ENCODE measurements at places on chromosomes 16 and 17.
A peak's percentile ranks its signal among the peaks of the same experiment; 100 is the strongest.

DNA sequence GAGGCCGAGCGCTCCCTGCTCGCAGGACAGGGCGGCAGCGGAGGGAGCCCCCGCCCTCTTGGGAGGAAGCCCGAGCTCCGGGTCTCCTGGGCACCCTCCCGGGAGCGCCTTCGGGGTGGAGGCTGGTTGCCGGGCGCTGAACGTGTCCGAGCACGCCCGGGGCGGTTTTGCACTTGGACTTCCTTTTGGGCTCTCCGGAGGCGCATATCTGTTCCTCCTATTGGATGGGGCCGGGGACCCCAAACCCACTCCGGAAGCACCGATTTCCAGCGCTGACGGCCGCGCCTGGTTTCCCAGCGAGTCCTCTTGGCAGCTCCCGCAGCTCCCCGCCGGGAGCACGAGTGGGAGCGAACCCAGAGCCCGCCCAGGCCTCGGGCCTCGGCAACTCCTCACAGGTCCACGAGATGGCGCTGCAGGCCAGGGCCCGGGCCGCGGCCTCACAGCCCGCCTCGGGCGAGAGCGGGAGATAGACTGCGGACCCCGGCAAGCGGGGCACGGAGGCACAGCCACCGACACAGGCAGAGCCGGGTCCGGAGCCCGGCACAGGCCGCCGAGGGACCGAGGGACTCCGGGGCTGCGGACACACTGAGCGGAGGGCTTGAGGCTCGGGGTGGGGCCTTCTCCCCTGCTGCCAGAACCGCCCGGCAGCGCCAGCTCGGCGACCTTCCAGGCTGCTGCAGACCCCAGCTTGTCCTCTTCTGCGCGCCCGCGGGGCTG, 12.7 kb downstream of the TBX2 start:
- DNase-seq, result peak; percentile 87

DNA sequence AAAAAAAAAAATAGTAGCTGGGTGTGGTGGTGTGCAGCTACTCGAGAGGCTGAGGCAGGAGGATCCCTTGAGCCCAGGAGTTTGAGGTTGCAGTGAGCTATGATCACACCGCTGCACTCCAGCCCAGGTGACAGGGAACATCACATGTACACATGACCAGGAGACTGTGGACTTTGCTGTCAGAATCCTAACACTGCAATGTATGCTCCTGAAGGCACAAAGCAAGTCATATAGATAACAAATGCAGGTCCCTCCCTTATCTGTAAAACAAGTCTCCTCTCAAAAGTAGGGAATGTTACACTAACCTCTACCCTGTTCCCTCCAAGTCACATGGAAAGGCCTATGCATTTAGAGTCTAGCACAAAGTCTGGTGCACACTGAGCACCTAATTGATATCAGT, 48.5 kb downstream of the ARHGAP17 start:
- no peak for DNase-seq

- no peak for DNase-seq
Measured at GRCh38 chr17:76570877-76571471, 14.7 kb downstream of the ST6GALNAC2 start.

GRCh38 chr16:7124701-7125100, 207.9 kb upstream of the RBFOX1 start:
- no peak for DNase-seq

DNA sequence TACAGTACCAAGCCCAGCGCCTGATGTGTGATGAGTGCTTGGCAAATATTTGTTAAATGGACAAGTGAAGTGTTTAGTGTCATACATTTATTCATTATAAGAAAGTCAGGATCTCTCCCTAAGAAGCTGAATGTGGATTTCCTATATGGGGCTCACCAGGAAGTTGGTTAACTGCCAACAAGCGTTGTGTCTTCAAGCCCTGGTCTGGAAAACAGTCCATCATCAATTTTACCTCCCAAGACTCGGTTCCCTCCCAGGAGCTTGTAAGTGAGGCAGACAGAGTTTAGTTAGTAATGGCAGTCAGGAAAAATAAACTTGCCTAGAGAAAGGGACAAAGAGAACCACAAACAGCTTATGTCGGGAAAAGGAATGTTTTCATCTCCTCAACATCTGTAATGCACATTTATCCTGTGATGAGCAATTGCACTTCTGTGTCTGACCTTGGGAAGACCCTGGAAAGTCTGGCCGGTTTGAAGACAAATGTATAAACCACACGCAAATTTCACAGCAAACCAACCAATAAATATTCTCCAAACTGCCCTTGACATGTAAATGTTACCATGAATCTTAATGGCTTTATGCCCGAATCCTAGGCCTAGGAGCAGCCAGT, 28.3 kb downstream of the C16orf95 start:
- no peak for DNase-seq

- DNase-seq, result no peak
Measured at GRCh38 chr16:10090816-10091215, 91.4 kb downstream of the GRIN2A start.

GRCh38 chr17:69605571-69605970, 191.1 kb downstream of the MAP2K6 start:
- DNase-seq, result no peak

- DNase-seq, result peak; percentile 92
Measured at GRCh38 chr17:5971969-5972368, 98.2 kb upstream of the WSCD1 start.

DNA sequence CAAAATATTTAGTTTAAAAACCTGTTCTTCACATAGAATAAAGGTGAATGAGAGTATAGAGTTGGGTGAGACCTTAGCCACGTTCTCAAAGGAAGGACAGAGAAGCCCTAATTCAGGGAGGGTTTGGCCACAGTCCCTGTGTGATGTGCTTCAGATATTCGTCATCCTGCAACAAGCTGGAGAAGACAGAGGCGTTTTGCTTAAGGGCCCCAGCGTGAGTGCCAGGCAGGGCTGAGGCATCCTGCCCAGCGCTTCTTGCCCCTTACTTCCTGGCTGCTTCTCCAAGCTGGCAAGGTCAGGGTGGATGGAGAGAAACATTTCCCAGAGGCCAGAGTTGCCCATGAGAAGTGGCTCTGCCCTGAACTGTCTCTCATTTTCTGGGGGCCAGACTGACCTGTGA, 46.9 kb downstream of the AXIN2 start:
- no peak for DNase-seq

DNA sequence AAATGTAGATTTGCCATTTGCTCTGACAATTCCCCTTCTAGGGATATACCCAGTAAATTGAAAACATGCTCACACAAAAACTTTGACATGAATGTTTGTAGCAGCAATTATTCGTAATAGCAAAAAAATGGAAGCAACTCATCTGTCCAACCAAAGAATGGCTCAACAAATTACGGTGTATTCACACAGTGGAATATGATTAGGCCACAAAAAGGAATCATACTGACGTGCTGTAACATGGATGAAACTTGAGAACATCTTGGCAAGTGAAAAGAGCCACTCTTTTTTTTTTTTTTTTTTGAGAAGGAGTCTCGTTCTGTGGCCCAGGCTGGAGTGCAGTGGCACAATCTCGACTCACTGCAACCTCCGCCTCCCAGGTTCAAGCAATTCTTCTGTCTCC, 24.1 kb upstream of the SPNS3 start:
- no peak for DNase-seq

GRCh38 chr17:82402865-82403264, 15.3 kb upstream of the HEXD start:
- no peak for DNase-seq

DNA sequence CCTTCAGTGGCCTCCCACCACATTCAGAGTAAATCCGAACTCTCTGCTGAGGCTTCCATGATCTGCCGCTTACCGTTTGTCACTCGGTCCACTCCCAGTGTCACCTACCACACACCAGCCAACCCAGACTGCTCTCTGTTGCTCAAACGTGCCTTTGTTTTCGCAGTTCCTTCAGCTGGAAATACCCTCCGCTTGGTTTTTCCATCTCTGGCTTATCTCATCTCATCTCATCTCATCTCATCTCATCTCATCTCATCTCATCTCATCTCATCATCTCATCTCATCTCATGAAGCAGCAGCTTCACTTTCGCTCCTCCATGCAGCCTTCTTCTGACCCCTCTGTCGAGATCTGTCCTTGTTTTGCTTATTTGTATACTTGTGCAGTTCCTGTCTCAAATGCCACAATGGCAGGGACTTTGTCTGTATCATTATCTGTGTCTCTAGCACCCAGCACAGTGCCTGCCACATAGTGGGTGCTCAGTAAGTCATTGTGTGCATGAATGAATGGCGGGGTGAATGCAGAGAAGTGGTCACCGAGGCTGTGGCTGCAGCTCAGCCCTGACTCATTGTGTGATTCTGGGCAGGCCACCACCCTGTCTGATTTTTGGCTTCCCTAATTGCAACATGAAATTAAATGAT, 3.8 kb upstream of the SNX20 start:
- DNase-seq, result no peak

- DNase-seq, result no peak
Measured at GRCh38 chr17:68909066-68909465, 46.1 kb downstream of the ABCA8 start.

- no peak for DNase-seq
Measured at GRCh38 chr17:64732336-64733006, 70.4 kb upstream of the SMURF2 start.

GRCh38 chr17:17455173-17455572, 21.6 kb upstream of the MED9 start:
- DNase-seq, result no peak

DNA sequence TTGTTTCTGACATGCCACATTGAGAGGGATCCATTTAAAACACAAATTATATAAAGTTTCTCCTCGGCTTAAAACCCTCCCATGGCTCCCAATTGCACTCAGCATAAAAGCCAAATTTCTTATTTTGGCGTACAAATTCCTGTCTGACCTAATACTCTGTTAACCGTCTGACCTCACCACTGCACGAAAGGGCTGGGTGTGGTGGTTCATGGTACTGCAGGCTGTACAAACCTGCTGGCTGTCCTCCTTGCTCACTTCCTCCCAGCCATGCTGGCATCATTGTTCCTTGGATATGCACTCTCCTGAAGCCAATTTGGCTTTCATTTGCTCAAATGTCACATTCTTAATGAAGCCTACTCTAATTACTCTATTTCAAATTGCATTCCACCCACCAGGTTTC, 301.6 kb upstream of the C16orf82 start:
- DNase-seq, result no peak

DNA sequence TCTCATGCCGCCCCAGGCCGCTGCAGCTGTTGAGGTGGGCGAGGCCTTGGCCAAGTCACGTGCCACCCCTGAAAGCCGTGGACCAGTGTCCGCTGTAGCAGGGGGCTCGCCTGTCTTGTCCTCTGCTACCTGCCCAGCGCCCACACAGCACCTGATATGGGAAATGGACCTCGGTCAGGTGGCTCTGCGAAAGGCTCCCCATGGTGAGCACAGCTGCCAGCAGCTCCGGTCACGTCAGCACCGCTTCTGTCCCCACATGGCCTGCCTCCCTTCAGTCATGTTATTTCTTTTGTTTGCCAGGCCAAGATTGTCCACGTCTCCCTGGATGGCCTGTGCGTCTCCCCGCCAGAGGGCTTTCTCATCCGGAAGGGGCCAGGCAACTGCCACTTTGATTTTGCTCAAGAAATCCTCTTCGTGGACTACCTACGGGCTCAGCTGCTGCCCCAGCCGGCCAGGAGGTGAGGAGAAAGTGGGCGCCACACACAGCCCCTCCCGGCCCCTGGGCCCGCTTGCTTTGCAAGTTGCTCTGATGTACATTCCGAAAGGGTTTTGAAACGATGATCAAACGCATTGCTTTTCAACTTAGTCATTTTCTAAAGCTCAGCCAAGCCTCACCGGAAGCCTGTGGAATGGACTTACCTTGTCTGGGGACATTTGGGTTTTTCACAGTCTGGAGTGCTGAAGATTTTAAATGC, 219.8 kb downstream of the KATNIP start:
- DNase-seq, result peak; percentile 87

DNA sequence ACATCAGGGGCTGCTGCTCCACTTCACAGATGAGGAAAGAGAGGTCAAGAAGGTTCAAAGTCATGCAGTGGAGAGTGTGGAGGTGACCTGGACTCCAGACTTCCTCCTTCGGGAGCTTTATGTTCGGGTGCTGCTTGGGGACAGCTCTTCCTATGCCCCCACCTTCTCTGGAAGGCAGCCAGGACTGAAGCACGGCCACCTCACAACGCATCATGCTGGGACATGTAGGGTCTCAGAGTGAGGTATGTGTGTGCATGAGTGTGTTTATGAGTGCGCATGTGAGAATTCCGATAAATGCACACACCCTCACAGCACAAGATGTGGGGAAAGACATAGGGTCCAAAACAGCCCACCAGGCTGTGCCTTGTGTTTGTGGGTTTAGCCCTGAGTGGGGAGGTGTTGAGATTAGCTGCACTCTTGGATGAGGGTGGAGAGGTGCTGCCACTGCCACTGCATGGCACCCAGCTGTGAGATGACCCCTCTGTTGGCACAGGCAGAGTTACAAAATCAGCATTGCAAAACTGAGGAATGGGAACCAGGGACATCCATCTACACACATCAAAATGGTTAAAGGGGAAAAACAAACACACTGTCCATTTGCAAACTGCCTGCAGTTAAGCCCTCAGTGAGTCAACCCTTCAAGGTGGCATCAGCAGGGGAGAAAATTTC, 367.4 kb downstream of the SEC14L1 start:
- DNase-seq, result no peak

DNA sequence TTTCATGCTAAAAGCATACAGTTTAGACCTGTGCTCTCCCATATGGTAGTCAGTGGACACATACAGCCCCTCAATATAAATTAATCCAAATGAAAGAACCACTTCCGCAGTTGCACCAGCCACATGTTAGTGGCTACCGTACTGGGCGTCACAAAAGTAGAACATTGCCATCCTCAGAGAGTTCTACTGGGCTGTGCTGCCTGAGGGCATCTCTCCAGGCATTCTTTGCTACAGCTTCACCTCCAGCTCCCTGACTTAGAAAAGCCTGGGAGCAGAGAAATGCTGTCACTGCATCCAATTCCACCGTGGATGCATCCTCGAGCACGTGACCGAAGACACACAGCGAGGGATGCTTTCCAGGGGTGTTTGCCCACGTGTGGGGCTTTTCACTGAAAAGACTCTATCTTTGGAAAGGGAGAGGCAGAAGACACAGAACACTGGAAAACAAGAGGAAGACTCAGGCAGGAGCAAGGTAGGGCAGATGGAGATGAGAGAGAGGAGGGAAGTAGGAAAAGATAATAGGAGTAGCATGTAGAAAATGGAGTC, 86.4 kb downstream of the GAS7 start:
- DNase-seq, result no peak

DNA sequence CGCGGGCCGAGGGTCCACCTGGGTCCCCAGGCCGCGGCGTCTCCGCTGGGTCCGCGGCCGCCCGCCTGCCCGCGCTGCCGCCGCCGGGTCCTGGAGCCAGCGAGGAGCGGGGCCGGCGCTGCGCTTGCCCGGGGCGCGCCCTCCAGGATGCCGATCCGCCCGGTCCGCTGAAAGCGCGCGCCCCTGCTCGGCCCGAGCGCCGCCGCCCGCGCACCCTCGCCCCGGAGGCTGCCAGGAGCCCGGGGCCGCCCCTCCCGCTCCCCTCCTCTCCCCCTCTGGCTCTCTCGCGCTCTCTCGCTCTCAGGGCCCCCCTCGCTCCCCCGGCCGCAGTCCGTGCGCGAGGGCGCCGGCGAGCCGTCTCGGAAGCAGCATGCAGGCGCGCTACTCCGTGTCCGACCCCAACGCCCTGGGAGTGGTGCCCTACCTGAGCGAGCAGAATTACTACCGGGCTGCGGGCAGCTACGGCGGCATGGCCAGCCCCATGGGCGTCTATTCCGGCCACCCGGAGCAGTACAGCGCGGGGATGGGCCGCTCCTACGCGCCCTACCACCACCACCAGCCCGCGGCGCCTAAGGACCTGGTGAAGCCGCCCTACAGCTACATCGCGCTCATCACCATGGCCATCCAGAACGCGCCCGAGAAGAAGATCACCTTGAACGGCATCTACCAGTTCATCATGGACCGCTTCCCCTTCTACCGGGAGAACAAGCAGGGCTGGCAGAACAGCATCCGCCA, 504 bp downstream of the FOXC2 start:
- no peak for DNase-seq

All from NCI-H146 (cell line).